ENCODE measurements at places on chromosomes 5 and 9. TPM values are rescaled to one million over a fixed set of nuclear protein-coding genes. Genes with fewer than 3 reads are reported as not detected.

DNA sequence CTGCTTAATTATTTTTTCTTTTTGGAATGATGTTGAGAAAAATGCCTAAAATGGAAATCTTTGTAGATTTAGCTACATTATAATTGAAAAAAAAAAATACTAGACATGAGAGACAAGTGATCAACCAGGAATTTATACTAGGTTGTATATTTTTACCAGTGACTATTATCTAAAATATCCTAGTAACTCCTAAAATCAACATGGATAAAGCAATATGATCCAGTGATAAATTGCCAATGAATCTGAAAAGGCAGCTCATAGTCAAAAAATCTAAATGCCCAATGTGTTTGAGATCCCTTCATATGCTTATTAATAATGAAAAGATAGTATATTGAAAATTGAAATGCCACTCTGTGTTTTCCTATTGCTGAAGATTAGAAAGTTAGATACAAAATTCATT lies 778.2 kb downstream of the MTRR start:
- no peak for DNase-seq

DNA sequence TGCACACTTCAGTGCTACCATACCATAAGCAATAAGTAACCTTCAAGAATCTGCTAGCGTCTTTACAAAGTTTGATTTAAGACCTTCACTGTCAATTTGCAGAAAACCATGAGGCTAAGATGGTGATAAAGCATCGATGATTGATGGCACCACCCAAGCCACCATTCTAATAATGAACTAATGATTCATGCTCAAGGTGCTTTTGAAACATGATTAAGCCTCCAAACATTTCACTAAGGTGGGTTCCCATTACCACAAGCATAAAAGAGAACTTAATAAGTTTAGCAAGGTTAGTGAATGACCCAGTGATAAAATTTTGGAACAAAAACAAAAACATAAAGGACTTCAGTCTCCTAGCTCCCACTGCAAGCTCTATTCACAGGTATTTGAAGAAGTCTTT lies 214.7 kb downstream of the FBXL17 start:
- no peak for DNase-seq

DNA sequence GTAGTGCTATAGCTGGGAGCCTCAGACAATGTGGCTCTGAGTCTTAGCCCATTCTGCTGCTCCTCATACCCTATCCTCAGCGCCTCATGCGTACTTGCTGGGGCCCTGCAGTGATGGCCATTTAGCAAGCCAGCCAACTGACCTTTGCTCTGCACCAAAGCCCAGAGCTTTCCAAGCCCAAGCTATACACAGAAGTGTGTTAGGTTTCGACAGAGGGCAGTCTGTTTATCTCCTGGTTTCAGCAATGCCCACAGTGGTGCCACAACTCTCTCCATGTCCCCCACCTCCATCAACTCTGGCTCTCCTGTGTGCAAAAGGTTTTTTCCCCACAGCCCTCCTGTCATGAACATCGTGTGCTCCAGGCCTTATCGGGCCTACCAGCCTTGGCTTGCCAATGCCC lies 16.9 kb downstream of the GNG10 start:
- DNase-seq: no peak

DNA sequence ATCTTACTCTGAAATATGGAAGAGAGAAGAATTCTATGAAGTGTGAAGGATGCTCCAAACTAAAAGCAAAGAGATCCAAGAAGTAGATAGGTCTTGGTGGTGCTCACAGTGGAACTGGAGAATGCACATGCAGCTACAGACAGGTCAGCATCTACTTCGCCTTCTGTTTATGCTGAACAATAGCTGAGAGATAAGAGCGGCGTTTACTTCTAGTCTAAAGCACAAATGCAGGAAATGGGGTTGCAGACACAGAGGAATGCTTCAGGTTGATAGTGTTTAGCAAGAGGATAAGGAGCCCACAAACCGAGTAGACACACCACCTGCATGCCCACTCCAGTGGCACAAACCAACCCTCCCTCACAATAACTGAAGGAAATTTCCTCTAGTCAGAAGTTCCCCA lies 180.0 kb upstream of the RGMB start:
- no peak for DNase-seq

GRCh38 chr5:56359809-56360685 lies 126.9 kb upstream of the ANKRD55 start:
- no peak for DNase-seq

- no peak for DNase-seq
Measured at GRCh38 chr5:68214482-68215207, 911 bp upstream of the PIK3R1 start.

LECT2 gene
- not detected for total RNA-seq

DNM1 gene
- total RNA-seq: 24.1 TPM

GRCh38 chr5:37005252-37005651 lies 128.7 kb downstream of the NIPBL start:
- no peak for DNase-seq

TXNDC8 gene
- not detected for total RNA-seq

GRCh38 chr9:133950629-133951111 lies 41.5 kb downstream of the VAV2 start:
- DNase-seq: no peak

GRCh38 chr5:9350301-9350797 lies 195.5 kb downstream of the SEMA5A start:
- no peak for DNase-seq

DNA sequence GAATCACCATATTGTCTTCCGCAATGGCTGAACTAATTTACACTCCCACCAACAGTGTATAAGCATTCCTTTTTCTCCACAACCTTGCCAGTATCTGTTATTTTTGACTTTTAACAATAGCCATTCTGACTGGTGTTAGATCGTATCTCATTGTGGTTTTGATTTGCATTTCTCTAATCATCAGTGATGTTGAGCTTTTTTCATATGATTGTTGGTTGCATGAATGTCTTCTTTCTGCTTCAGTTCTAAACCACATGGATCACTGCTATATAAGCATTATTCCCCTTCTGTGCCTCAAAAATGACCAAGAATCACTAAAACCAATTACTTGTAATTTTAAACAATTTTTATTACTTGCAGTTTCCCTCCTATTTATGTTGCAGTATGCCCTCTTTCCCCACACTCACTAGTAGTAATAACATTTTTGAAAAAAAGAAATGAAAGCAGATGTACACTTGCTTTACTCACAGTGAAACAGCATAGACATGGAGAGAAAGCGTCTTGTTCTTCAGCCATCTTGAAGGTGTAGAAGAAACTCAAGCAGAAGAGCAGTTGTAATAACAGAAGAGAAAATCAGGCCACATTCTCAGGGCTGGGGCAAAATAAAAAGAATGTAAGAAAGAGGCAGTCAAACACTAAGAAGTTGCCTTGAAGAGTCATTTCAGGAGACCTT lies 4.5 kb upstream of the TMEM252 start:
- no peak for DNase-seq

DNA sequence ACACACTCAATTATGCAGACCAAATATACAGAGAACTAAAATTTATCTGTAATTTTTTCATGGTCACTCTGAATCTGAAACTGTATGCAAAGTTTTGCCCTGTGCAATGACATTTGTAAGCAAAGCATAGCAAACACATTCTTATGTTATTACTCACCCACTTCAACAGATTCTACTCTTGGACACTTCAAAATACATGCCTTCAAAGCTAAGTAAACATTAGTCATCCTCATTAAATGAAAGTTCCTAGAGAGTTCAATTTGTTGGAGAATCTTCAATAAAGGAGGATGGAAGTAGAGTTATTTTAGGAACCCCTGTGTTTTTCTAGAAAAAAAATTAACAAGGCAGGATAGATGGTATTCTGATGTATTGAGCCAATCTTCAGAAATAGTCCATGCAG lies 639.7 kb upstream of the C9orf72 start:
- no peak for DNase-seq

All from mesenteric fat pad (tissue), 1 donor.